ENCODE measurements at places on chromosomes 7 and 10.
A peak's percentile ranks its signal among the peaks of the same experiment; 100 is the strongest.

DNA sequence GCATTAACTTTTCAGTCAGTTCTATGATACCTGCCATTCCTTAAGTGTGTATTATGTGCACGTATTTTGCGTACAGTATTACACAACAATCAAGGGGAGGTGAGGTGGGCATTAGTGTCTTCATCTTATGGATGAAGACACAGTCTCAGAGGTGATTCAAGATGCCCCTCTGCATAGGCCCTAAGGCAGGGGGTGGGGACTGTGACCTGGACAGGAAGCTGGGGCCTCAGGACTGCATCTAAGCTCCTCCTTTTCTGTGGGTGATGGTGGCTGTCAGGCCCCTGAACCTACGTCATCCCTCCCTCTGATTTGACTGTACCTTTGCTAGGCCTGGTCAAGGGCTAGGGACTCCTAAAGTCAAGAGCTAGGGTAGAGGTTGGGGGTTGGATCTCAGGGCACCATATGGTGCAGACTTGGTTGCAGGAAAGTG, 38.9 kb downstream of the HK1 start:
- DNase-seq: no peak

DNA sequence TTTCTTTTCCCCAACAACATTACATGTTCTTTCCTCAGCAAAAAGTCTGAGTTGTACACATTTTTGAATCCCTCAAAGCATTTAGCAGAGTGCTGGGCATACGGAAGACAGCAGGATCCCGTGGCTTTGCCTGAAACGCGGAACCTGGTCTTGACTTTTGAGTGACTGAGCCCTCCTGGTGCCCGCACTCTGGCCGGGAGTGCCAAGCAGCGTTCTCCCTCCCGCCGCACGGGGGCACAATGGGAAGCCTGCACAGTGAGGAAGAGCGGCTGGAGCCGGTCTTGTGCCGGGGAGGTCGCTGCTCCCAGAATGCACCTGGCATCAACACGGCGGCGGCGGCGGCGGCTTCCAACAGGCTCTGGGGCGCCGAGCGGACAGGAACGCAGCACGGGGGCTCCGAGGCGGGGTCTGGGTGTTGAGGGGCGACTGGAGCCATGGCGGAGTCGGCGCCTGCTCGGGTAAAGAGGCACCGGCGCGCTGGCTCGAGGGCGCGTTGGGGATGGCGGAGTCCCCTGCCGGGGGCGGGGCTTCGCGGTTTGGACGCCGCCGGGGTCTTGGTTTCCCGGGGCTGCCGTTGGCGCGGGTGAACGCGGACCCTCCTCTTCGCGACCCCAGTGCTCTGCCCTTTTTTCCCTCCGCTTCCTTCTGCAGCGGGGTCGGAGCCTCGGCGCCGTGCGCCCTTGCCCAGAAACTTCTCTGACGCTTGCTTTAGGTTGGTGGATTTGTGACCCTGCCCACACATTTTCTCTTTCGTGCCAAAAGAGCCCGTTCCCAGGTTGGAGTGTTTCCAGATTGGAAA, at the start of gene ZNF212:
Gene ZNF212, plus strand, starts transcription at position 307 of the 799 bp plus-strand sequence. Its CDS starts 128 bp downstream, at position 435.
- peak; percentile 97 for DNase-seq

- peak; percentile 73 for DNase-seq
Observed at GRCh38 chr7:134458341-134458805, 527 bp downstream of the AKR1B1 start.

DNA sequence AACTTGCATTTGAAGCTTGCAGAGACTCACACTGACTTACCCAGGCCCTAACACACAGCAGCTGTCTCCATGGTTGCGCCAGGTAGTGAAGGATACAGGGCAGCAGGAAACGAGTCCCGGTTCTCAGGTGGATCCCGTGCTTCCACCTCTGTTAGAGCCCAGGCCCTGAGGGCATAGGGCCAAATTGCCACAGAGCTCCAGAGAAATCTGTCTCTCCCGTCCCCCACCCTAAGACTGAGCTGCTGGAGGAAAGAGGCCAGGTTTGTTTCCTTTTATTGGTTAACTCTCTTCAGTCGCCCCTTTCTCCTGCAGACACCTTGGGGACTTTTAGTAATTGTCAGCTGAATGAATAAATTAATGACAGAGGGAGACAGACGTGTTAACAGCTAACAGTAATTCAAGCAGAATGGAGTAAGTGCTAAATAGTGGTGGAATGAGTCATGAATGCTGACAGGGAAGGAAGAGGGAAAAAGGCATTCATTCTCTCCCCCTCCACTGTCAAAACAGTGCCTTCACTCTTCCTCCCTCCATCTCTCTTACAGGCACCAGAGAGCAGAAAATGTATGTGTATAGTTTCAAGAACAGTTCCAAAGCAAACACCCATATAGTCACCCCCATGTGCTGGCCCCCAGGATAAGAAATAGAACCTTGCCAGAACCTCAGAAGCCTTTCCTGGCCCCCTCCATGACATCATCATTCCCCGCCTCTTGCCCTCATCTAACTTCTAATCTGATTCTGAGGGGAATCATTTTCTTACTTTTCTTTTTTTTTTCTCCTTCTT, 16.8 kb upstream of the DLG5 start:
- DNase-seq: peak; percentile 21

Measured in KBM-7 (cell line).